NCI-H510A (cell line): ENCODE measurements at places on chromosomes 12 and 14.

DNA sequence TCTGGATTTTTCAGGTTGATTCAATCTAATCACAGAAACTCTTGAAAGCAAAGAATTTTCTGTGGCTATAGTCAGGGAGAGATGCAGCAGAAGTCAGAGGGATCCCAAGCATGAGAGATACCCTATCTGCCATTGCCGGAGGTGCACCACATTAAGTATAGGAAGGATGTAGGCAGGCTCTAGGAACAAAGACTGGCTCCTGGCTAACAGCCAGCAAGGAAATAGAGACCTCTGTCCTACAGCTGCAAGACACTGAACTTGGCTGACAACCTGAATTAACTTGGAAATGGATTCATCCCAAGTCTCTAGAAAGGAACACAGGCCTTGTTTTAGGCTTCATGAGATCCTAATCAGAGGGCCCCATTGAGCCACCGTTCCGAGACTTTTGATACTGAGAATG, 364.9 kb upstream of the FLRT2 start:
- DNase-seq = no peak

DNA sequence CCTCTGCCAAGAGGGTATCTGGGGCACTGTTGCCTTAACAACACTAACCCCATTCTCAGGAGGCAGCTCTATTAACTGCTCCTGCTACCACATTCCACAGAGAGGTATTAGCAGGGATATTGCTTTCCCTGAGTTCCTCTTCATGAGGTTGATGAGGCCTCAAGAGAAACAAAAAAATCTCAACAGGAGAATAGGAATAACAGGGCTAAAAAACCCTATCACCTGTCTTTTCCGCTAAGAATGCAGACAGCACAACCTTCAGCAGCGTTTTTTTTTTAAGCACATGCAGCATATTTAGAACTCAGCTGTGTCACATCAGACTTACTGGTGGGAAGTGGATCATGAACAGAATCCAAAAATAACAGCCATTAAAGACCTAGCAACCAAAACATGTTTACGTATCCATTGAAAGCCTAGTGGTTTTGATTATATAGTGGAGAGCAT, 29.2 kb downstream of the ATF7 start:
- DNase-seq = no peak

- no peak for DNase-seq
These were observed 501.0 kb downstream of the EGLN3 start for GRCh38 chr14:33449703-33450395.

GRCh38 chr14:33030386-33030785, 91.7 kb downstream of the NPAS3 start:
- DNase-seq = no peak

- DNase-seq = no peak
These were observed 142.4 kb downstream of the ZFP36L1 start for GRCh38 chr14:68650404-68650994.

DNA sequence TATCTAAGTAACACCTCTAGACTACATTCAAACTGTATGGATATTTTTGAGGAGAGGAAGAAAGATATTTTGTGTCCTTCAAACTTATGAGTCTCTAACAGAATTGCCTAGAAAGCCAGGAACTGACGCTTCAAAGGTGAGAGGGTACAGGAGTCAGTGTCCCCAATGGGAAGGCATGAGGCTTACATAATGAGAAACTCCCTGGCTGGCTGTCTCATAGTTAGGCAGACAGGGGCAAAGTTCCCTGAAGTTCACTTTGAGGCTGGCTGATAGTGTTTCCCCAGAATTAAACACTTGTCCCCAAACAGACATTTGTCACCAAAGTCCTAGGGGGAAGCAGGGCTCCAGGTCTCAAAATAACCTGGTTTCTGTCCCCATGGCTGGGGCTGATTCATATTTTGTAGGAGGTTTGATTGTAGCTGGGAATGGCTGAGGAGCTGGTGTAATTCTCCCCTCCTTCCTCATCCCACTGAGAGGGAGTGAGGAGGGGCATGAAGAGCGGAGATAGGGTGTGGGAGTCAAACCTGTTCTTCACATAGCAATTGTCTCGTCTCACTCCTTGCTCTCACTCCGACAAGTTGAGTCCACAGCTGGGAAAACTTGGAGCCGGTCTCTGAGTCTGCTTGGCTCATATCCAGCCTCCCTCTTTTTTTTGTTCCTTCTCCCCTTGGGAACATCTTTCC, 56.4 kb upstream of the CISTR start:
- DNase-seq = no peak

GRCh38 chr12:24244801-24245200, 295.3 kb upstream of the SOX5 start:
- DNase-seq = no peak

DNA sequence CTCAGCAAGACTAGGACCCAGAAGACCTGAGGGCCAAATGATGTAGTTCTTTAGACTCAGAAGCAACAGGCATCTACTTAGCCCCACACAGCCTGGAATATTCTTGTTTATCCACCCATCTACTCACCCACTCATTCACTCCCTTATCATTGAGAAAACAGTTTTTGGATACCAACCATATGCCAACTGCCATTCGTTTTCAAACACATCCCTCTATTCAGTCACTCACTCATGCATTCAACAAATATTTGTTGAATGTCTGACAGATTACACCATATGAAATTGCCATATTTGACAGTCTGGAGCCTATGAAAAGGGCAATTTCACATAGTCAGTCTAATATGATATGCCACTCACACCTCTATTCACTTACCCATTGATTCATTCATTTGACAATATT, 103.2 kb downstream of the NT5DC3 start:
- no peak for DNase-seq

DNA sequence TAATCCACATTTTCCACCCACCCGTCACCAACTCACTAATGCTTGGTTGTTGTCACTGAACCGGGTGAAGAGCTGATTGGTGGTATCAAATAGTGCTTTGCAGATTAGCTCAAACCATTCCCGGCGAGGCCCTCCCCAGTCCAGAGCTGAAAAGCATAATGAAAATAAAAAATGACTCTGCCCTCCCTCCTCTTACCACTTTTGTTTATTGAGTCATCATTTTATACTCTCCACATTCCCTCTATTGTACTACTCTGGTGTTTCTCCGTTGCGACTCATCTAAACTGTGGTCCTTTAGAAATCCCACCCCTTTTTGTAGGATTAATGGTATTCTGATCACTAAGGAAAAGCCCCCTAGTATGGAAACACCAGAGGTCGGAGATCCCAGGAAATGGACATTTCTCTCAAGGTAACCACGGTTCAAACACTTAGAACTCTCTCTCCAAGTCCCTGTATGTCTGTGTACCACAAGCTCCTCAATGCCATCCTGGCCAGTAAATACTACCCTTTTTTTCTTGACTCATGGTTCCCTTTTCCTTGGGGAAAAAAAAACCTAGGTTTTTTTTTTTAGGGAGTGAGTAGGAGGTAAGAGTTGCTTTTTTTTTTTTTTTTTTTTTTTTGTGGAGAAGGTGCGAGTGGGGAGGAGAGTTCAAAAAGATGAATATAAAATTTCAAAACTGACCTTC, 42.0 kb downstream of the AREL1 start:
- no peak for DNase-seq

- no peak for DNase-seq
These were observed 273.6 kb upstream of the PWP1 start for GRCh38 chr12:107411792-107412535.

DNA sequence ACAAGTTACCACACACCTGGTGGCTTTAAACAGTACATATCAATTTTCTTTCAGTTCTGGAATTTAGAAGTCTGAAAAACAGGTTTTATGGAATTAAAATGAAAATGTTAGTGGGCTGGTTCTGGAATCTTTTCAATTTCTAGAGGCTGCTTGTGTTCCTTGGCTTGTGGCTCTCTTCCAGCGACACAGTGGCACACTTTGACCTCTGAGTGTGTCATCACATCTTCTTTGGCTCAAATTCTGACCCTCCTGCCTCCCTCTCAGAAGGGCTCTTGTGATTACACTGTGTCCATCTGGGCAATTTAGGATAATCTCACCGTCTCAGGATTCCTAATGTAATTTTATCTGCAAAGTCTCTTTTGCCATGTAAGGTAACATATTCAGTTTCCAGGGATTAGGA, 170.0 kb downstream of the PLCZ1 start:
- DNase-seq = no peak

GRCh38 chr14:105195522-105196264, 14.6 kb upstream of the NUDT14 start:
- no peak for DNase-seq
